ENCODE measurements at places on chromosomes 5 and 9.

DNA sequence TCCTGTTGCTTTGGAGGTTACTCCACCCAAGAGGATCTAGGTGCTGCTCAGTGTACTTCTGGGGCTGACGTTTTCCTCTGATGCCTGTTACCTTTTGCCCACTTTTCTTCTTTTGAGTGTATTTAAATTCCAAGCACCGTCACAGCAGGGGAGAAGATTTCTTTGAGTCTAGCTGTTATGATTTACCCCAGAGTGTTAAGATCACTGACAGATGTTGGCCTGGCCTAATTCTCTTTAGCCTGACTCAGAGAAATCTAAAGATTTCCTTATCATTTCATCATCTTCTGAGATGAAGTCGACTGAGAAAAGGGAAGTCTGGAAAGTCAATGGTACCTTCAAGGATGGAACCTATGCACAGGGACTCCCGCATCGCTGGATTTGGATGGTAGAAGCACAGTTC is 191.5 kb downstream of the FBXL7 start:
- no peak for DNase-seq

DNA sequence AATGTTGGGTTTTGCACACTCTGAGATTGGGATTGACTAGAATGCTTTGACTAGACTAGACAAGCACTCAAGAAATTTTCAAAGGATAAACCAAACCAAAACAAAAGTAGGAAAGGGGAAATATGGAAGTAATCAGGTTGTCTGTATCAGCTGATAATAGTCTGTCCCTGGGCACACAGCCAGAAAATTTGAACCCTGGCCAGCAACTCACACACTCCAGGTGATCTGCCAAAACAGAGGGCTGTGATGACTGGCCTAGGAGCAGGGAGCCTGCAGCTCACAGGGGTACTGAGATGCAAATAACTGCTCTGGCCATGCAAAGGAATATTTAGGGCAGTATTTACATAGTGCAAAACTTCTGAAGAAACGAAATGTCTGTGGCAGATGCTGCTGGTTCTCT is 112.3 kb upstream of the SMIM23 start:
- DNase-seq, result no peak

- no peak for DNase-seq
Observed at GRCh38 chr5:90381213-90381929, 28.2 kb downstream of the CETN3 start.

- DNase-seq, result no peak
Observed at GRCh38 chr5:72096602-72097188, 10.6 kb upstream of the MAP1B start.

GRCh38 chr5:145689235-145689634 is 145.9 kb downstream of the PRELID2 start:
- no peak for DNase-seq

DNA sequence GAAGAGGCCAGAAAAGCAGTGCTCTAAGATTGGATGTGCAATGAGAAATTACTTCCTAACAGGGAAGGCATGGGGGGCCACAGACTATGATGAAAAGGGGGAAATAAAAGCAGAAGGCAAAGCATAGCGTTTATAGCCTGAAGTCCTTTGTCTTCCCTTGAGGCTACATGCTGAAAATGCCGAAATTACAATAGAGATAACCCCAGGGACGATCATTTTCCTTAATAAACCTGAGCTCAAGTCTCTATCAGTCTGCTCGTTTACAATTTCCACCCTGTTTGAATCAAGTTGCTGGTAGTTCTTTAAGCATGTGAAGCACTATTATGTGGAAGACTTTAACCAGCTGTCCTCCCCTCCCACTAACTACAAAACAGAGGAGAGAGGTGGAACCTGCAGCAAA is 60.4 kb downstream of the FREM1 start:
- DNase-seq, result no peak

DNA sequence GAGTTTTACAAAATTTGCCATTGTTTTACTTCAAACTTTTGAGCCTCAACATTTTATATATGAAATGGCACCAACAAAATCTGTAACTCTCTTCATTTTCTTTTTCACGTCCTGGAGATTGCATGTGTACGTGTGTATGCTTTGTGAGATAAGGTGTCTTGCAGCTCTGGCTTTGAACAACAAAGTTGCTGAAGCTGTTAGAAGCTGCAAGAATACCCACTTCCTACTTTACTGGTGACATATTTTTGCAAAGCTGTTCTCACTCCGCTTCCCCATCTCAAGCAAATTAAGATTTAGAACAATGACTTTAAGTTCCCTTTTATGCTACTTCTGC is 41.8 kb downstream of the FYB1 start:
- peak; percentile 68 for DNase-seq

DNA sequence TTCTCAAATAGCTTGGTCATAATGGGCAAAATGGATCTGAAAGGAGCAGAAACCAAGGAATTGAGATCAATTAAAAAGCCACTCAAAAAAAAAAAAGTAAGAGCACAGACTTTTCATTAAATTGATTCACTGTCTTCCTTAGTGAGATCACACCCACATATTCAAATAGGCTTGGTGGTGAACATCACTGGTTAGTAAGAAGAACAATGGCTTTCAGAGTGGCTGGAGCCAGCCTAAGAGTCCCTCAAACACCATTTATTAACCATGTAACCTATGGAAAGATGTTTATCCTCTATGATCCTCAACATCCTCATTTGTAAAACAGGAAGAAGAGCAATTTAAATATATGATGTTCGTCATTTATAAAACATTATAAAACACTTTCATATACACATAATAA is 12.4 kb downstream of the CCDC112 start:
- DNase-seq, result no peak

DNA sequence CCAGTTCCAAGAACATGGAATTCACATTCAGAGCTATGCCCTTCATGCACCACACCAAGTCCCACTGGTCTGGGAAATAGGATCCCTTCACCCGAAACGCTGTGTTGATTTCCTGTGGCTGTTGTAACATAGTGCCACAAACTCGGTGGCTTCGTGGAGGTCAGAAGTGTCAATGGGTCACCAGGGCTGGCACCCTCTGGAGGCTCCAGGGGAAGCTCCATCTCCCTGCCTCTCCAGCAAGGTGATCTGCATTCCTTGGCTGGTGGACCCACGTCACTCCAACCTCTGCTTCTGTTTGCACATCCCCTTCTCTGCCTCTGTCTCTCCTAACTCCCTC is 28.9 kb upstream of the ALDH1B1 start:
- DNase-seq, result no peak

- no peak for DNase-seq
Observed at GRCh38 chr5:75335486-75335885, 1.5 kb upstream of the HMGCR start.

- DNase-seq, result no peak
Observed at GRCh38 chr9:14205463-14205862, 108.5 kb downstream of the NFIB start.
